Aorta (tissue), 5 donors: ENCODE measurements at places on chromosomes 13 and 19. TPM values are rescaled to one million over a fixed set of nuclear protein-coding genes. Genes with fewer than 3 reads are reported as not detected.
A peak's percentile ranks its signal among the peaks of the same experiment; 100 is the strongest.

DNA sequence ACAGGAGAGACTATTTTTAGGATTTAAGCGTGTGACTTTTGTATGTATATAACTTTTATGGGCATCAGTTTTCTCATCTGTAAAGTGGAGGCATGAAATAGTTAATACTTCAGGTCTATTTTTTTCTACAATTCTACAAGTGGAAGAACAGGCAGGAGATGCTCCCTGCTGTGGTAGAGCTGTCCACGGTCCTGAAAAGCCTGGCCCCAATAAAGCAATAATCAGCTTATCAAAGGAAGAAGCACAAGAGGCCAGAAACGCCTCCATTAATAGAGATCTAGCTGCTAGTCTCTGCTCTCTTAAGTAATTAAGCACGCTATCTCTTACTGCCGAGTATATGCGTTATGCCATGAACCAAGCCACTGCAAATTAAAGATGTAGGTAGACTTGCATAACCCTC is 28.0 kb upstream of the WASF3 start:
- no peaks in the 10 kb centered on the region for H3K27me3 ChIP-seq
- no peak overlapping the region for H3K4me3 ChIP-seq
- H3K36me3 ChIP-seq: no peaks in the 10 kb centered on the region
- H3K27ac ChIP-seq: no peak overlapping the region

- H3K27ac ChIP-seq: no peak overlapping the region
- no peaks in the 10 kb centered on the region for H3K4me1 ChIP-seq
- H3K36me3 ChIP-seq: peaks cover 4% of the 10 kb centered on the region
- H3K27me3 ChIP-seq: no peaks in the 10 kb centered on the region
- no peak for DNase-seq
These were observed 10.2 kb upstream of the EBPL start for GRCh38 chr13:49701491-49701890.

FLT3LG gene
- 6.3 TPM for total RNA-seq

SYNGR4 gene
- total RNA-seq: not detected

DNA sequence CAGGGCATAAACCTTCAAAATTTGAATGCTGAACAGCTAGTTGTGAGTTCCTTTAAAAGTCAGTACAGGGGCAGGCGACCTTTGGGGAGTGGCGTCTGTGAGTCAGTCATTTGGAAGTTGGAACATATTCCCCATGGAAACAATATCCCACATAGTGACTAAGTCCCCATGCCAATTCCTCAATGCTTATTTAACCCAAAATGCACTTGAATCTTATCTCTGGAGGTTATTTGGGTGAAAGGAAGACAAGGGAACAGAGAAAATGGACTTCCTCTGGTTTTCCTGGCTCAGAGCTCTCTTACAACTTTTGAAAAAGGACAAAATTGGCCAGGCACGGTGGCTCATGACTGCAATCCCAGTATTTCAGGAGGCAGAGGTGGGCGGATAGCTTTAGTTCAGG is 479.2 kb upstream of the NBEA start:
- H3K27me3 ChIP-seq: no peaks in the 10 kb centered on the region
- H3K4me3 ChIP-seq: no peak overlapping the region
- H3K36me3 ChIP-seq: no peaks in the 10 kb centered on the region
- peak overlapping the region; percentile 61 for H3K27ac ChIP-seq

GSX1 gene
- not detected for total RNA-seq

DNA sequence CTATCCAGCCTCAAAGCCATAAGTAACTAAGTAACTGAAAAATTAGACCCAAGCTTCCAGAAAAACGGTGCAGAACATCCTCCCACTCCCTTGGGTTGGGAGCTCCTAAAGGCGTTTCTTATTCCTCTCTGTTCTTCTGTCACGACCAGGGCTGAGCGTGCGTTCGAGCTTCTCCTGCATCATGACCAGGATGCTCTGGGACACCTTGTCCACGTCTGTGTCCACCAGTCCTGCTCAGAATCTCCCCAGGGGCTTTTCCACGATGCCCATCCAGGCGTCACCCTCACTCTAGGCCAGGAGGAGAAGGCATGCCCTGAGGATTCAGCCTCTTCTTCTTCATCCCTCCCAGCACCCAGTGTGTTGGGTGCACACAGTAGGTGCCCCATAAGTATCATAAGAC is 37.8 kb upstream of the GAS6 start:
- H3K4me3 ChIP-seq: no peak overlapping the region
- no peaks in the 10 kb centered on the region for H3K36me3 ChIP-seq
- H3K27me3 ChIP-seq: no peaks in the 10 kb centered on the region
- no peak for DNase-seq
- H3K27ac ChIP-seq: peak overlapping the region; percentile 19

- DNase-seq: no peak
- H3K4me1 ChIP-seq: peaks cover 11% of the 10 kb centered on the region
- no peak overlapping the region for H3K27ac ChIP-seq
- no peaks in the 10 kb centered on the region for H3K36me3 ChIP-seq
- H3K4me3 ChIP-seq: no peak overlapping the region
These were observed 9.6 kb downstream of the MIR17HG start for GRCh38 chr13:91356919-91357612.

- no peak overlapping the region for H3K4me3 ChIP-seq
- H3K27me3 ChIP-seq: no peaks in the 10 kb centered on the region
- H3K4me1 ChIP-seq: no peaks in the 10 kb centered on the region
- DNase-seq: no peak
These were observed 13.7 kb upstream of the SCEL start for GRCh38 chr13:77521595-77522367.

TLE5 gene
- 305 TPM for total RNA-seq

C5AR2 gene
- total RNA-seq: 13.6 TPM

ZNF284 gene
- 3.7 TPM for total RNA-seq

DNA sequence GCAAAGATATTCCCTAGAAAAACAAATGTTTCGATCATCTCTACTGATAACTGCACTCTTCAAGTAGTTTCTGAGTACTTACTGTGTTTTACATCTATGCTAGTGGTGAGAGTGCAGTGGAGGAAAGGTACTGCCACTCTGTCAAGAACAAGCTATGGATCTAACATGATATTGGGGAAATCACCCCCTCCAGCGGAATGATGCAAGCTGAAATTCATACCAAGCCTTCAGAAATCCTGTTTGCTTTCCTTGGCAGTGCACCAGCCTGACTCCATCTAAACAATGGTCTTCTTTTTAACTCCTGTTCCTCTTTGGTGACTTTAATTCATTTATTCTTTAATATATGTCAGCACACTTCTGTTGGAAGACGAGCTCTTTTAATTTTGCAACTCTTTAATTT is 238.0 kb downstream of the PCDH9 start:
- H3K27ac ChIP-seq: no peak overlapping the region
- peaks cover 5% of the 10 kb centered on the region for H3K4me1 ChIP-seq
- H3K27me3 ChIP-seq: no peaks in the 10 kb centered on the region
- H3K36me3 ChIP-seq: no peaks in the 10 kb centered on the region
- H3K4me3 ChIP-seq: no peak overlapping the region

GRCh38 chr13:43647471-43647870 is 139.3 kb downstream of the ENOX1 start:
- no peak overlapping the region for H3K4me3 ChIP-seq
- H3K27ac ChIP-seq: no peak overlapping the region
- no peaks in the 10 kb centered on the region for H3K27me3 ChIP-seq
- no peak for DNase-seq
- H3K4me1 ChIP-seq: no peaks in the 10 kb centered on the region

DNA sequence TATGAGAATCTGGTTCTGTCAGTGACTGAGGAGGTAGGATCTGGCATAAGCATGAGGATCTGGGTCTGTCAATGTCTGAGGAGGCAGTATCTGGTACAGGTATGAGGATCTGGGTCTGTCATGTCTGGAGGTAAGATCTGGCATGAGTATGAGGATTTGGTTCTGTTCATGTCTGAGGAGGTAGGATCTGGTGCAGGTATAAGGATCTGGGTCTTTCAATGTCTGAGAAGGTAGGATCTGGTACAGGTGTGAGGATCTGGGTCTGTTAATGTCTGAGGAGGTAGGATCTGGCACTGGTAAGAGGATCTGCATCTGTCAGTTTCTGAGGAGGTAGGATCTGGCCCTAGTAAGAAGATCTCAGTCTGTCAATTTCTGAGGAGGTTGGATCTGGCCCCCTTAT is 12.4 kb upstream of the PDCD2L start:
- no peaks in the 10 kb centered on the region for H3K4me1 ChIP-seq
- no peak for DNase-seq
- no peak overlapping the region for H3K27ac ChIP-seq
- no peaks in the 10 kb centered on the region for H3K36me3 ChIP-seq
- H3K27me3 ChIP-seq: no peaks in the 10 kb centered on the region

TMEM272 gene
- total RNA-seq: 0.57 TPM

AMER2 gene
- total RNA-seq: not detected

GNG8 gene
- 3.0 TPM for total RNA-seq

GRCh38 chr13:105441051-105441750 is 1094.3 kb downstream of the EFNB2 start:
- DNase-seq: no peak
- H3K36me3 ChIP-seq: no peaks in the 10 kb centered on the region
- no peak overlapping the region for H3K27ac ChIP-seq

DNA sequence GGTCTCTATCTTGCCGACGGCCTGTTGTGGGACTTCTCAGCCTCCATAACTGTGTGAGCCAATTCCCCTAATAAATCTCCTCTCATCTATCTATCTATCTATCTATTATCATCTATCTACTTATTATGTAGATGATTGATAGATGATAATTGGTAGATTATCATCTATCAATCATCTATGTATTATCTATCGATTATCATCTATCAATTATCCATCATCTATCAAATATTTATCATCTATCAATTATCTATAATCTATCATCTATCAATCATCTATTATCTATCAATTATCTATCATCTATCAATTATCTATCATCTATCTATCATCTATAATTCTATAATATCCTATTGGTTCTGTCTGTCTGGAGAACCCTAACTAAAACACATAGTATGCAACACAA is 33.5 kb downstream of the CYSLTR2 start:
- no peaks in the 10 kb centered on the region for H3K4me1 ChIP-seq
- DNase-seq: no peak
- H3K36me3 ChIP-seq: no peaks in the 10 kb centered on the region
- no peaks in the 10 kb centered on the region for H3K27me3 ChIP-seq

GRCh38 chr13:97140611-97141010 is 81.5 kb upstream of the MBNL2 start:
- no peak overlapping the region for H3K4me3 ChIP-seq
- H3K27ac ChIP-seq: no peak overlapping the region
- H3K4me1 ChIP-seq: no peaks in the 10 kb centered on the region

LCP1 gene
- 74.7 TPM for total RNA-seq

ZNF534 gene
- total RNA-seq: not detected

SIGLEC8 gene
- total RNA-seq: 0.16 TPM

- no peak overlapping the region for H3K27ac ChIP-seq
- H3K4me3 ChIP-seq: no peak overlapping the region
- H3K36me3 ChIP-seq: no peaks in the 10 kb centered on the region
- H3K4me1 ChIP-seq: no peaks in the 10 kb centered on the region
These were observed 18.6 kb upstream of the LAIR1 start for GRCh38 chr19:54383330-54383729.

GRCh38 chr13:50701469-50701868 is 142.0 kb downstream of the DLEU7 start:
- no peaks in the 10 kb centered on the region for H3K4me1 ChIP-seq
- no peak overlapping the region for H3K27ac ChIP-seq
- no peak overlapping the region for H3K4me3 ChIP-seq
- no peaks in the 10 kb centered on the region for H3K36me3 ChIP-seq

- no peaks in the 10 kb centered on the region for H3K4me1 ChIP-seq
- no peaks in the 10 kb centered on the region for H3K36me3 ChIP-seq
- no peaks in the 10 kb centered on the region for H3K27me3 ChIP-seq
- H3K4me3 ChIP-seq: no peak overlapping the region
- H3K27ac ChIP-seq: no peak overlapping the region
- DNase-seq: no peak
These were observed 14.2 kb downstream of the DYRK1B start for GRCh38 chr19:39819786-39820185.

DNA sequence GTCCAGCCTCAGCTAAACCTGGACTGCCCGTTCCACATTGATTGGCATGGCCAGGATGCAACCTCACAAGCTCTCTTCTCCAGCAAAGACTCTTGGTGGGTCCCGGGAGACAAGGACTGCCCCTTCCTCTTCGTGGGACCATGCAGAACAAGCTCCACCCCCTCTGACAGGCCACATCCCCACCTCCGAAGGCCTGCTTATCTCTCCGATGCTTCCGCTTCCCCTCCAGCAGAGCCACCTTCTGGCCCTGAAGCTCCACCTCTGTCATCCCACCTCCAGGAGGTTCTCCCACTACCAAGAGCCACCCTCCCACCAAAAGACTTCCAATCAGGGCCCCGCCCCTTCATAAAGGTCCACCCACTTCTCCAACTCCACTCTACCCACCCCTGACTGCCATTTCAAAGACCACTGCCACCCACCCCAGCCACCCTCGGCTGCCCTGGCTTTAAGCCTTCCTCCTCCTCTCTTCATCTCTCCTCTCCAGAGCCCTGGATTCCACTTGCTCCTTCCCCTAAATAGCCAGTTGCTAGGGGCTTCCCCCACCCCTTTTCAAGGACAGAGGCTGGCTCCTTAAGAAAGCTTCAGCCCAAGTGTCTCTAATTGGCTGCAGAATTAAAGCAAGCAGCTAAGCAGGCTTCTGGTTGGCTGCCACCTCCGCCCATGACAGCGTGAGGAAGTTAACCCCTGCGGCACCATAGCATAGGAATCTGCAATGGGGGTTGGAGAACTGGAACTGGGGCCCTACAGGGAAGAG is 9.9 kb downstream of the LRFN1 start:
- H3K27me3 ChIP-seq: no peaks in the 10 kb centered on the region
- H3K36me3 ChIP-seq: no peaks in the 10 kb centered on the region
- DNase-seq: no peak
- H3K27ac ChIP-seq: no peak overlapping the region
- no peaks in the 10 kb centered on the region for H3K4me1 ChIP-seq

- H3K4me1 ChIP-seq: no peaks in the 10 kb centered on the region
- peak; percentile 28 for DNase-seq
- H3K36me3 ChIP-seq: no peaks in the 10 kb centered on the region
- no peak overlapping the region for H3K27ac ChIP-seq
- no peak overlapping the region for H3K4me3 ChIP-seq
- H3K27me3 ChIP-seq: no peaks in the 10 kb centered on the region
These were observed 1386.6 kb upstream of the PCDH9 start for GRCh38 chr13:68616600-68617222.

DNA sequence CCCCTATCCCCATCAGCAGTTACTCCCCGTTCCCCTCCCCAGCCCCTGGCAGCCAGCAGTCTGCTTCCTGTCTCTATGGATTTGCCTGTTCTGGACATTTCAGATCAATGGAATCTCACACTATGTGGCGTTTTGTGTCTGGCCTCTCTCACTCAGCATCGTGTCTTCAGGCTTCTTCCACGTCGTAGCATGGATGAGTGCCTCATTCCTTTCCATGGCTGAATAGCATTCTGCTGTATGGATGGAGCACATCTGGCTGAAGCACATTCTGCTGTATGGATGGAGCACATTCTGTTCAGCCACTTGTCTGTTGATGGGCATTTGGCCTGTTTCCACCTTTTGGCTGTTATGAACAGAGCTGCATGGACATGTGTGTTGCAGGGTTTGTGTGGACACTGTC is 29.5 kb downstream of the CRTC1 start:
- no peak for DNase-seq
- H3K4me1 ChIP-seq: no peaks in the 10 kb centered on the region
- H3K4me3 ChIP-seq: no peak overlapping the region
- H3K27me3 ChIP-seq: no peaks in the 10 kb centered on the region

ALOX5AP gene
- total RNA-seq: 37.7 TPM

RNF225 gene
- not detected for total RNA-seq

- H3K27me3 ChIP-seq: no peaks in the 10 kb centered on the region
- no peak overlapping the region for H3K4me3 ChIP-seq
- peaks cover 2% of the 10 kb centered on the region for H3K36me3 ChIP-seq
- H3K4me1 ChIP-seq: peaks cover 2% of the 10 kb centered on the region
- H3K27ac ChIP-seq: no peak overlapping the region
These were observed 3.1 kb downstream of the NDUFA3 start for GRCh38 chr19:54105796-54106195.

IGFL1 gene
- total RNA-seq: not detected
